Stimulated activated naive CD4-positive, alpha-beta T cell (primary cell): ENCODE measurements at places on chromosomes 7 and 10.
A peak's percentile ranks its signal among the peaks of the same experiment; 100 is the strongest.

GRCh38 chr7:31075086-31075405 lies 22.9 kb downstream of the ADCYAP1R1 start:
- DNase-seq, result no peak

DNA sequence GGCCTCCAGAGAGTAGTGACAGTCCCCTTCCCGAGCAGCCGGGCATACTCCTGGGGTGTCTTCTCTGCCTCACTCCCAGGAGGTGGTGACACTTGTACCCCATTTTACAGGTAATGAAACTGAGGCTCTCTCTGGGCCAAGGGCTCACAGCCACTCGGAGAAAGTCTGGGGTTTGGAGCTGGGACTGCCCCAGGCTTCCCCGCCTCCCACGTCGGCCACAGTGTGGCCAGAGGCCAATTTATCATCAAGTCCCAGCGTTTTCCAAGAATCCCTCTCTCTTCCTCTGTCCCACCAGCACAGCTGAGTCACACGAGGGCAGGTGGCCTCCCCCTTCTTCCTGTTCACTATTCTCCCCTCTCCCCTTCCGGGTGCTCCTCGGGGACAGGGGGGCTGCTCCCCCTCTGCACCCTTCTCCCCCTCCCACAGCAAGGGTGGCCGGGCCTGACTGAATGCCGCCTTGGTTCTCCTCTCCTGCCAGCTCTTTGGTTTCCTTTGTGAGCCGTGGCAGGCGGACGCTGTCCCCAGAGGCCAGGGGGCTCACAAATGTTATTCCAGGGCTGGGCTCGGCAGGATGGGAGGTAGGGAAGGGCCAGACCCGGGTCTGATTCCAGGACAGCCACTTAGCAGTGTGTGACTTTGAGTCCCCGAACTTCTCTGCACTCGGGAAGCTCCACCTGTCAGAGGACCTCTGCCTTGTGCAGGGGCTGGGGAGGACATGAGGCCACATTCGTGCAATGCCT lies 17.7 kb downstream of the CLIP2 start:
- no peak for DNase-seq

DNA sequence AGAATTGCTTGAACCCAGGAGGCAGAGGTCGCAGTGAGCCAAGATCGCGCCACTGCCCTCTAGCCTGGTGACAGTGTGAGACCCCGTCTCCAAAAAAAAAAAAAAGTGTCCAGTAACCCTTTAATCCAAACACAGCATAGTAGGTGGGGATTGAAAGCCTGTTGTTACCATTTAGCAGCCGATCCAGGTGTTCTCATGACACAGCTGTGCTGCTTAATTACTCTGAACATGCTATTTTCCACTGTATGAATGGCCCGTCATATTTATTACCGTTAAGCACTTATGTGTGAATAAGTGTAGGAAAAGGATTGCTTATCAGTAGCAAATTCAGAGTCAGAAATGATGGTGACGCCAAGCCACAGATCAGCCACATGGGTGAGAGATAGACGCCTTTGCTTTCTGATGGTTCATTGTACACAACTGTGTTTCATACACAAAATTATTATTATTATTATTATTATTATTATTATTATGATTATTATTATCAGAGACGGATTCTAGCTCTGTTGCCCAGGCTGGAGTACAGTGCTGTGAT lies 11.6 kb upstream of the ORAI2 start:
- no peak for DNase-seq

GRCh38 chr10:74913377-74913979 lies 87.1 kb downstream of the KAT6B start:
- no peak for DNase-seq

DNA sequence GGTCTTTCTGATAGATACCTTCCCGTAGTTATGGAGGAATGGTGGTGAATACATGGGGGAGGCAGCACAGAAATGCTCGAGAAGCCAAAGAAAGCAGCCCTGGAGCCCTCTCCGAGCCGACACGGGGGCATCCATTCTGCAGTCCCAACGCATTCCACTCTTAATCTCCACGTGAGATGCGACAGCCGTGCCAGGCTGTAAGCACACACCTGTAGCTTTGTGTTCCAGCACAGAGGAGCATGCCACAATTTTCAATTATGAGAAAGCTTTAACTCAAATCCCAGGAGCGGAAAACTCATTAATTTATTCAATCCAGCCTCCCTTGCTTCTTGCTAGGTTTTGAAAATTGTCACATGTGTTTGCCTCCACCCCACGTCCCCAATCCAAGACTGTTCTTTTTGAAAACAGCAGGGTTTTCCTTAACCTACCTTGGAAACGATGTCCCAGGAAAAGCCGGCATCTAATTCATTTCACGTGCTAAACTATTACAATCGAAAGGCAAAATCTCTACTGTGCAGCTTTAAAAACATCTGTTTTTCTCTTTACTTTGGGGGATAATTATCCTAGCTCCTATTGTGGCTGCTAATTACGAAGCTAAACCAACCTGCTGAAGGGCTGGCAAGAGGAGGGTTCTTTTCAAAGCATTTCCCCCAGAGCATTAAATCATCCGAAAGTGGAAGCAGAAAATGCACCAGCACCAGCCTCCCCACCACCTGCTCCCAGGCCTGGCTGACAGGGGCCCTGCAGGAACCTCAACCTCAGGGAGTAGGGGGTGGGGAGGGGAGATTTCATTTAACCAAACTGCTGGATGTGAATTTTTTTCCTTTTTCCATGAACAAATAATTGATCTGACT lies 56.0 kb upstream of the CHST15 start:
- DNase-seq, result no peak

GRCh38 chr7:156374335-156374734 lies 266.2 kb upstream of the RNF32 start:
- DNase-seq, result no peak

DNA sequence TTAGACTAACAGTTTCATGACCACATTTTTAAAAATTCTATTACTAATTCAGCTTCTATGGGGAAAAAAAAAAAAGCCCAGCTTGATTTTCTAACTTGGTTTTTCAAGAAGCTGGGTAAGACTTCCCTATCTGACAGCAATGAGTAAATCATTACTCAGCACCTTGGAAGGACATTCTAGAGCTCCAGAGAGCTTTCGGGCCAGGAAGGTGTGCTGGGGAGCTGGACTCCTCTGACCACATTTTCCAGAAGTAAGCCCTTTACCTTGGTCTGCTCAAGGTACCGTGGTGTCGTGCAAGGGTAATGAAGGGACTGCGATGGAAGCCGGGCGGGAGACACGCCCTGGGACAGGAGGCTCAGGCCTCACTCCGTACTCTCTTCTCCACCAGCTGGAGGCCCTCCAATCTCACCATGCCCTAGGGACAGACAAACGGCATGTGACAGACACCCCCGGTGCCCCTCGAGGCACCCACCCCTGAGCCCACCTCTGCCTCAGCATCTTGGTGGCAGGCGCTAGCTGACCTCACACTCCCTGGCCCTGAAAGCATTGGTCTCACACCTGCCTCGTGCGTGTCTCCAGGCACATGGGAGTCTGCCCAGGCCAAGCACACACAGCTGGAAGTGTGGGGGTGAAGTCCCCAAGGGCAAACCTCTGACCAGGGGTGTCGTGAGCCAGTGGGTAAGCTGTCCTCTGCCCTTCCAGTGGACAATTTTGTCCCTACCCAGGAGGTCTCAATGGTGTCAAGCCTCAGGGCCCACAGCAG lies 152.1 kb downstream of the OAT start:
- DNase-seq, result no peak

- no peak for DNase-seq
Observed at GRCh38 chr7:117010375-117011133, 57.3 kb downstream of the ST7 start.

DNA sequence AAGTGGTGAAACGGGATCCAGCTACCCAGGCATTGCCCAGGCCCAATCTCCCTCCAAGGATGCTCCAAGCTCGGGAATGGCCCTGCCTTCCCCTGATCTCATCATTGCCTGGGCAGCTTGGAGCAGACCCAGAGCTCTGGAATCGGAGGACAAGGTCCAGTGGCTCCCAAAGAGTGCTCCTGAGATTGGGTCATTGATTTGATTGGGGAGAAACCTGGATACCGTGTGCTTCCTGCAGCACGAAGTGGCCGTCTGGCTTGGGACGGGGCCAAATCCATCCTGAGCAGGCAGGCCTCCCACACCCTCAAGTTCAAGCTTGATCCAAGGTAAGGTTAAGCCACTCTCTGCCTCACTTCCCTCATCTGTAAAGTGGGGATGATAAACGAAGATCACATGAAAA lies 69.9 kb downstream of the OAT start:
- no peak for DNase-seq

GRCh38 chr10:86182595-86182994 lies 184.0 kb downstream of the GRID1 start:
- DNase-seq, result no peak

GRCh38 chr7:29765490-29765889 lies 40.8 kb upstream of the WIPF3 start:
- DNase-seq, result no peak

DNA sequence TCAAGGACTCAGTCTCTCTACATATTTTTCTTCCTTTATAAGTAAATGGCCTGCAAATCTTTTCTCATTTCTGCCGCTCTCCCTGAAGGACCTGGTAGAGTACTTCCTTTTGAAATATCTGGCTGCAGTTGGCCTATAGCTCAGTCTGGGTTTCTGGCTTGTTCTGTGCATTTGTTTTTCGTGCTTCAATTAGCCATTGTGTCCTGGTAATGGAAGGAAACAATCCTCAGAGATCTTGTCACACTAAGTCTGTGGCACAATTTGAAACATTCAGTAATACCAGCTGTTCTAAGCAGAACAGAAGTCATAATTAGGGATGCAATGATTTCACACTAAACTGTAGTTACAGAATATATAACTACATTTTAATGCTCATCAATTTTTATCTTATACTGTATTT lies 545.0 kb downstream of the NRG3 start:
- DNase-seq, result no peak

GRCh38 chr10:72109636-72110157 lies 21.3 kb upstream of the SPOCK2 start:
- DNase-seq, result no peak

DNA sequence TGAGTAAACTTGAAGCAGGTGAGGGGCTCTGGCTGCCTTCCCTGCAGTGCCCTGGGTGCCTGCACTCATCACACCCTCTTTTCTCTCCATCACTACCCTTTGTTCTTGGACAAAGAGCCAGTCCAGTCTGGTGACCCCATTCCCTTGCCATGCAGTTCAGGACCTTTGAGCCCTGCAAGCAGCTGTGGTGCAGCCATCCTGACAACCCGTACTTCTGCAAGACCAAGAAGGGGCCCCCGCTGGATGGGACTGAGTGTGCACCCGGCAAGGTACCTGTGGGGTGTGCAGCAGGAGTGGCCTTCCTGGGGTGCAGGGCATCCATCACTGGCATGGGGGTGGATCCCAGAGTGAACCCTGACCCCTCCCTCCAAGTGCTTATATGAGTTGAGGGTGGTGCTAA lies 48.7 kb downstream of the TBATA start:
- DNase-seq, result no peak

GRCh38 chr10:130141460-130141859 lies 5.3 kb downstream of the GLRX3 start:
- DNase-seq, result no peak

GRCh38 chr7:17599733-17600339 lies 301.4 kb downstream of the AHR start:
- DNase-seq, result no peak

DNA sequence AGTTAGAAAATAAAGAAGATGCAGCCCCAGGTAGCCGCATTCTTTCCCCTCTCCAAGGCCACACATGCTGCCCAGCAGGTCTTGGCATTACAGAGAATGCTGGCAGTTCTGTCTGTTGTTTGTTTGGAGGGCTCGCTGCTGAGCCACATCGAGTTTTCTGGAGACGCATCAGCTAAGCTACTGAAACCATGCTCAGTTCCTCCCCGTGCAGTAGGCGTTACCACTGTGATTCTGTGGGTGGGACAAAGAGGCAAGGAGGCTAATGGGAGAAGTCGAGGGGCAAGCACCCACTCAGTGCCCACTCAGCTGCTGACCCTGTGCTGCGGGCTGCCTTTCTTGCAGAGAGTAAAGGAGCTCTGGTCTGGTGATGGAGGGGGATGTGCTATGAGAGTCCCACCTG lies 15.5 kb upstream of the GTPBP4 start:
- DNase-seq, result no peak

GRCh38 chr7:17195576-17195975 lies 102.9 kb upstream of the AHR start:
- no peak for DNase-seq

DNA sequence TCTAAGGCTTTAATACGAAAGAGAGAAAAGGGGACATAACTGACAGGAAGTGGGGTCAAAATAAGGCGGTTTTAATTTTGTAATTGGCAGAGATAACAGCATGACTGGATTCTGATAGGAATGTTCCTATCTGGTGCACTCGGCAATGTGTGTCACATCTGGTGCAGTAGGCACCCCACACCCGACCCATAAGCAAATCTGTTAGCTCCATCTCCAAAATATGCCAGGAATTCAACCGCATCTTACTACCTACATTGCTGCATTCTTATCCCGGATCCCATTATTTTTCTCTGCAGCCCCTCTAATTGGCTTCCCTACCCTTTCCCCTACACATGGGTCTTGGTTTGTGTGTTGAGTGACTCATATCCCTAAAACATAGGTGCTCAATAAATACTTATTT lies 19.1 kb upstream of the GALNT11 start:
- no peak for DNase-seq

DNA sequence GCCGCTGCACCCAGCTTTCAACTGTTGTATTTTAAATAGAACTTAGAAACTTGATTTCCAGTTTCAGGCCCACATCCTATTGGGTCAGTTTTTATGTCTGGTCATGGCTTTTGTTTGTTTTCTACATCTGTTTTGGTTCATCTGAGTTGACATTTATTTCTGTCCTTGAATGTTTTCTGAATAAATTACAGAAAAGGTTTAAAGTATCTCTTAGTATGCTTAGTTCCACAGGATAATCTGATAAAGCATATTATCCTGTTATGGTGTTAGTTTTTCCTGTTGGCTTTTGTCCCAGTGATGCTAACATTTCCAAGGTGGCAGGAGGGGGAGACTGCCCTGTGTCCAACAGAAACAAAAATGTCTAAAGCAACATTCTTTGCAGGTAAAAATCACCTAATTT lies 733.2 kb downstream of the INHBA start:
- DNase-seq, result no peak

DNA sequence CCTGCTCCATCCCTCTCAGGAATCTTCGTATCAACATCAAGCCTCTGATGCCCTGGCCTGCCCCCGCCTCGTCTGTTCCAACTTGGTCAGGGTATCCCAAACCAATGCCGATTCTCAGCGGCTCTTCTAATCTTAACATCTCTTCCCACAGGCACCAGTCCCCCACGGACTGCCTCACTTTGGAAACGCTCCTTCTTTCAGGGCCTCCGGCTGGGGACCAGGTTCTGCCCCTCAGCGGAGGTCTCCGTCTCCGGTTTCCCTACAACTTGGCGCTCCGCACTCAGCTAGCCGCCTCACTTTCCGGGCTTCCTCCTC lies 488 bp downstream of the ABCF2 start:
- no peak for DNase-seq

- DNase-seq, result peak; percentile 52
Observed at GRCh38 chr10:91409069-91409868, 875 bp upstream of the HECTD2 start.

- DNase-seq, result no peak
Observed at GRCh38 chr10:92695679-92696605, 6.2 kb downstream of the HHEX start.

- DNase-seq, result no peak
Observed at GRCh38 chr10:124667425-124668345, 76.5 kb downstream of the FAM53B start.
